ACHN (cell line): ENCODE measurements at places on chromosomes 12 and 14.

GRCh38 chr14:51653079-51653774, 1.5 kb downstream of the FRMD6 start:
- DNase-seq = peak; percentile 73

DNA sequence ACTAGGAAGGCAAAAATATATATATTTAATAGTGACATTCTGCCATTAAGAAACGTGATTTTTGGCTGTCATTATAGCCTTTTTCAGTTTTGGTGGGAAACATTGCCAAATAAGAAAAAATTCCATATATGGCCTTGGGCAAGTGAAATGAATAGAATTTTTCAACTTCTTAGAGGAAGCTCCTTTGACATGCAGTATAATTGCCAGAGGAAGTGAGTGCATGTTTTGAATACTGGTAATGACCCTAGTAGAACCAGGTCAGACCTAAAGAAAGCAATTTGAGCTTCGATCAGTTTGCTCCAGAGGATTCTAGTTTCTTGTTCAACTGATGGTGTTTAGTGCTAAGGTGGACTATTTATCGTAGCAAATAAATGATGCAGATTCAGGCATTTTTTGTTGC, 26.2 kb upstream of the TRIM9 start:
- no peak for DNase-seq

GRCh38 chr12:116540622-116541152, 18.5 kb upstream of the MAP1LC3B2 start:
- no peak for DNase-seq

DNA sequence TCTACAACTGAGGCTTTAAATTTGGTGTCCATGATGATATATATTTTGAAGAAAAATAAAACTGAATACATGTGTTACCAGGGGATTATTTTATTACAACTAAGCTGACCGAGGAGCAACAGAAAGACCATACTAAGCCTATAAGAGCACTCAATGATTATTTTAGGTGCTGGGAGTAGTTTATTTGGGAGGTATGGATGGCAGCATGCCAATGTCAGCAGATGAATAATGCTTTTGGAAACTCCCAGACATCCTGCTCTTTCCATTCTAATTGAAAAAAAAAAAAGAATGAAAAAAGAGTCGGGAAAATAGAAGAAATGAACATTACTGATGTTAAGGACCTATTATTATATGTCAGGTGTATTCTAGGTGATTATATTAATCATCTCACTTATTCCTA, 441.2 kb downstream of the BTG1 start:
- DNase-seq = no peak

DNA sequence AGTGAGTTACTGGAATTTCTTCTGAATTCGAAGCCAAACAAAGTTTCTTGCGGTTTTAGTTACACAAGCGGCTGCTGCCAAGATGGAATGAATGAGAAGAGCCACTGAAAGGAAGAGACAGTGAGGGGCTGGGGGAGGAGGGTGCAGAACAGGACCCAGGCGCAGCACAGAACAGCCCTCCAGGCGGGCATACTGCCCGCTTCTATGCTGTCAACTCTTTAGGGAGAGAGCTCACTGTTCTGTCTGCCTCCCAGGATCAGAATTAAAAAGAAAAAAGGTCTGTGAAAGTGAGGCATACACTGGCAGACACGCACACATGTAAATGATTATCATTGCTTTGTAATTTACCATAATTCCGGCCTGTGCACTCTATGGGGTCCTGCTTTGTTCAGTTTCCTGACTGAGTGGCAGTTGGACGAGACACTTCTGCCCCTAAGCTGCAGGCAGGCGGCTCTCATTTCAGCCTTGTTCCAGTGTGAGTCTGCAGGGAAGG, 231.6 kb downstream of the CACNA1C start:
- no peak for DNase-seq

- no peak for DNase-seq
These were observed 4.0 kb downstream of the MYL2 start for GRCh38 chr12:110916295-110916875.

- DNase-seq = no peak
These were observed 159.6 kb downstream of the BTG1 start for GRCh38 chr12:91986084-91986483.

- no peak for DNase-seq
These were observed 181.8 kb downstream of the GRIN2B start for GRCh38 chr12:13799574-13799973.

- peak; percentile 50 for DNase-seq
These were observed 156.0 kb downstream of the SAMD4A start for GRCh38 chr14:54722791-54723432.

GRCh38 chr14:68685419-68686204, 107.3 kb downstream of the ZFP36L1 start:
- peak; percentile 46 for DNase-seq

DNA sequence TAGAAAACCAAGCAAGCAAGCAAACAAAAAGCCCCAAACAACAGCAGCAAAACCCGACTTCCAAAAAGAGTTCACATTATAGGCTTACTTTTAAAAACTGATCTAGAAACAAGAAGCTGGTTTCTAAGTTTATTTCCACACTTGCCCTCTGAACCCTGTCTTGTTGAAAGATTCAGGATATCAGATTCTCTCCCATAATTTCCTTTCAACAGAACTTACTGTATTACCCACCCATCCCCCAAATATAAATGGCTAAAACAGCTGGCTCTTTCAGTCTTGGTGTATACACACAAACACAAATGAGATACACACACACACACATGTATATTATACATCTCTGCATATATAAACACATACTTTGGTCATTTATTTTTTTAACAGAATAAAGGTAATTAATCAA, 460.9 kb downstream of the ZFP36L1 start:
- no peak for DNase-seq

- DNase-seq = peak; percentile 85
These were observed 1.4 kb downstream of the DENND5B start for GRCh38 chr12:31589598-31589903.

DNA sequence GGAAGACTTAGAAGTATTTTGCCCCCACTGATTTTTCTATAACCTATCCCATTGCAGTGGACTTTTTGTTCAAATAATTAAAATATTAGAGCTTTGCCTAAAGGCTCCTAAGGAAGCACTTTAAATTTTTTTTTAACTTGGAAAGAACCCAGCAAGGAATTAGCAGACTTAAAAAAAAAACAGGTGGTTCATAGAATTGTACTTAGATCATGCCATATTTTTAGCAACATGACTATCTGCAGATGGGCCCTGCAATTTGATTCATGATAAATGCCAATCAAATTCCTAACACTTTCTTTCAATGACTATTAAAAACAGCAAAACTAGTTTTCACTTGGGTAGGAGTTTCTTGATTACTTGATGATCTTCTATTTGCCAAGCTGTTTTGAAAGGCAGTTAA, 11.5 kb downstream of the ADAMTS20 start:
- DNase-seq = no peak
